Activated gamma-delta T cell treated with anti-CD3 and anti-CD28 coated beads, Interleukin-2, amount 50 U/mL, for 16 hours (primary cell): ENCODE measurements at places on chromosomes 4 and X.

DNA sequence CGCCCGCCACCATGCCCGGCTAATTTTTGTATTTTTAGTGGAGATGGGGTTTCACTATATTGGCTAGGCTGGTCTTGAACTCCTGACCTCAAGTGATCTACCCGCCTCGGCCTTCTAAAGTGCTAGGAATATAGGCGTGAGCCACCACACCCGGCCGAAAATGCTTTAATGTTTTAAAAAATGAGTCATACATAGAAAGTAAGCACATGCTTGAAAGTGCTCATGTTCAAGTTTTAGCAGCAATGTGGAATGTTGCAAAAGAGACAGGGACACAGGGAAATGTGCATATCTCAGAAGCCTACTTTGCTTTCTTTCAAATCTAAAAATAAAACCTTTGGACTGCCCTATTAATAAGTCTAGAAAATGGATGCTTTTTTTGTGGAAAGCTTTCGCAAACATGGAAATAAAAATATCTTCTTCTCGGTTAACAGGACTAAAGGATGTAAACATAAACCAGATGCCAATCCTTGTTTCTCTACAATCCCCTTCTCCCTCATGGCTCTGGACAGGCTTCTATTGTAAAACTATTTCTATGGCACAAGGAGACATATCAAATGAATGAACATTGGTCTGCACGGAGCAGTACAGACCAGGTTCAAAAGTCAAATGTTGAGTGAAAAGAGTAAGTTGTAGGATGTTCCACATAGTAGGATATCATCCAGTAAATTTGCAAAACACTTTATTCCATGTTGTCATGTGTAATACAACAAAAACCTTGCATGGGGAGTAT, 15.0 kb downstream of the MECP2 start:
- DNase-seq = no peak

- DNase-seq = no peak
These were observed 111.1 kb upstream of the ACSL4 start for GRCh38 chrX:109843963-109844751.

- no peak for DNase-seq
These were observed 78.3 kb upstream of the ARSJ start for GRCh38 chr4:114057746-114058145.

DNA sequence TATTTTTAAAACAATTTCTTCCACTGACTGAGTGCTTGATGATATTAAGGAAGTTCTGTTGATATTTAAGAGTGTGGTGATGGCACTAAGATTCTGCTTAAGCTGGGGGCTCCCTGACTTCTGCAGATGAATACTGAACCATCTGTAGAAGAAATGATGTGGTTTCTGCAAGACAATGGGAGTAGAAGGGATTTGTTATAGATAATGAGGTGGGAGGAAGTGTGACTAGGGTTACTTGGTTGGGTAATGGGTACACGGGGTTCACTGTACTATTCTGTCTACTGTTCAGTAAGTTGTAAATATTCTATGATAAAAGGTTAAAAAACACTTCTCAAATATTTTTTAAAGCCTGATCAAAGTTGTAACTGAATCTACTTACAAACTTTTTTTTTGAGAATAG, 60.9 kb upstream of the TXK start:
- DNase-seq = no peak

- DNase-seq = no peak
These were observed 1.3 kb downstream of the GAK start for GRCh38 chr4:930827-931193.

GRCh38 chr4:181308476-181309312, 934.5 kb upstream of the TENM3 start:
- DNase-seq = no peak

DNA sequence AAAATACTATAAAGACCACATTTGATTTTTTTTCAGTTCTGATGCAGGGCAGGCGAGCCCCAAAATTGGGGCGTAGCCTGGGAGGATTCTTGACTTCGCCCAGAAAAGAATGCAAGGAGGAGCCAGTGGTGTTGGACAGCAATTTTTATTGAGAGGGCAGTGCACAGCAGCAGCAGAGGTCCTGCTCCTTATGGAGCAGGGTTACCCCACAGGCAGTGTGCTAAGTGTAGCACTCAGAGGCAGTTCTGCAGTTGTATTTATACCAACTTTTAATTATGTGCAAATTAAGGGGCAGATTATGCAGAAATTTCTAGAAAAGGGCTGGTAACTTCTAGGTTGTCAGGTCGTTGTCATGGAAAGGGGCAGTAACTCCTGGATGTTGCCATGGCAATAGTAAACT, 69.9 kb downstream of the GASK1B start:
- no peak for DNase-seq

GRCh38 chr4:87555773-87556619, 26.8 kb upstream of the SPARCL1 start:
- no peak for DNase-seq
